ENCODE measurements at places on chromosomes 5 and 9. TPM values are rescaled to one million over a fixed set of nuclear protein-coding genes. Genes with fewer than 3 reads are reported as not detected.

The MED22 gene
- 27.6 TPM for total RNA-seq

The LARP1 gene
- 247 TPM for total RNA-seq

The CCDC152 gene
- total RNA-seq: not detected

The ADGRD2 gene
- total RNA-seq: not detected

The SCAI gene
- 8.6 TPM for total RNA-seq

The IER5L gene
- total RNA-seq: 60.8 TPM

The PCAT7 gene
- 14.6 TPM for total RNA-seq

The LCN10 gene
- total RNA-seq: not detected

The FGF10 gene
- not detected for total RNA-seq
